ENCODE measurements at places on chromosomes 16 and 17.

- no peak for DNase-seq
Measured at GRCh38 chr17:16569358-16569712, 331 bp upstream of the ZNF287 start.

DNA sequence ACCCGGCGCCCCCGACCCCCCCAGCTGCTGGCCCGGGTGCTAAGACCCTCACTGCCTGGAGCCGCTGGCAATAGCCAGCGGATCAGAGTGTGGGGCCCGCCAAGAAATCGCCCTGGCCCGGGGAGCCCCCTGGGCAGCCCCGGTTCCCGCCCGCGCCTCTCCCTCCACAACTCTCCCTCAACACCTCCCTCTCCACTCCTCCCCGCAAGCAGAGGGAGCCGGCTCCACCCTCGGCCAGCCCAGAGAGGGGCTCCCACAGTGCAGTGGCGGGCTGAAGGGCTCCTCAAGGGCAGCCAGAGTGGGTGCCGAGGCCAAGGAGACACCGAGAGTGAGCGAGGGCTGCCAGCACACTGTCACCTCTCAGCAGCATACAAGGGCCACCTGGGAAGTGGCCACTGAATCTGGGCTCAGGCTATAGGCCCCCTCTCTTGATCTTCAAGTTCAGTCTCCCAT is 385.5 kb downstream of the SEC14L1 start:
- no peak for DNase-seq

GRCh38 chr17:45160447-45161287 is 1.0 kb upstream of the HEXIM2 start:
- DNase-seq = no peak

- DNase-seq = no peak
Measured at GRCh38 chr17:42521666-42522262, 14.3 kb upstream of the NAGLU start.

DNA sequence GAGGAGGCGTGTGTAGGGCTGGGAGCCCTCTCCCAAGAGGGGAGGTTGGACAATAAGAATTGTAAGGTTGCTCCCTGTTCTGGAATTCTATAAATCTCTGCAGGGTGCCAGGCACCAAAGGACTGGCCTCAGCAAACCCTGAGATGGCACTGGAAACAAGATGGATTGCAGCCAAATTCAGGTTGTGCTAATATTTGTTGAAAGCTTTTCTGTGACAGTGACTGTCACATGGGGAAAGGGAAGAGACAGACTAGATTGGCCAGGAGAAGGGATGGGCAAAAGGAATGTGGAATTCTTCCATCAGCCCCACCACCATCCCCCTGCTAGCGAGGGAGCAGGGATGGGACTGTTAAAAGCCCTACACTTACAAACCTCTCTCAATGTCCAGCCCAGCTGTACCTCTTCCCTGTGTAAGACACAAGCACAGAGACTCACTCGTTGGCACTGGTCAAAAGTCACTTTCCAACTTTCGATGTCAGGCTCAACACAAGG is 62.4 kb downstream of the SOX9 start:
- no peak for DNase-seq

- no peak for DNase-seq
Measured at GRCh38 chr16:60123392-60124023, 1389.4 kb upstream of the GOT2 start.

GRCh38 chr17:27904534-27905446 is 11.6 kb upstream of the LYRM9 start:
- no peak for DNase-seq

GRCh38 chr16:63789603-63790002 is 1332.3 kb downstream of the CDH11 start:
- DNase-seq = no peak

- DNase-seq = no peak
Measured at GRCh38 chr16:88747588-88748301, 37.3 kb downstream of the PIEZO1 start.

- no peak for DNase-seq
Measured at GRCh38 chr17:38687286-38687685, 12.5 kb upstream of the EPOP start.

DNA sequence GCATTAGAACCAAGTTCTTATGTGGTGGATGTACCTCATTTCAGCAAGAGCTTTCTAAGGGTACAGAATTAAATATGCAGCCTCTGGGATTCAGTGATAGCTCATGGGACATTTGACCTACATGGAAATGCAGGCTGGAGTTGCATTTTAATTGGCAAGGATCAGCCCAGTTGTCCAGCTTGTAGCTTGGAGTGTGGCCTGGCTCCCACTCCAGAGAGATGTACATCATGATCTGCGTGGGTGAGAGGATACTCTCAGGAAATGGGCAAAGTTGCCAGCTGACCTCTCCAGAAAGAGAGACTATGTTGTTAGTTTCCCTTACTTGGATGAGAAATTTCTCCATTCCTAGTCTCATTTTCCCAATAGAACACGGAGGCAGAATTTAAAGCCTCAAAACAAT is 555.3 kb downstream of the MAF start:
- DNase-seq = no peak

DNA sequence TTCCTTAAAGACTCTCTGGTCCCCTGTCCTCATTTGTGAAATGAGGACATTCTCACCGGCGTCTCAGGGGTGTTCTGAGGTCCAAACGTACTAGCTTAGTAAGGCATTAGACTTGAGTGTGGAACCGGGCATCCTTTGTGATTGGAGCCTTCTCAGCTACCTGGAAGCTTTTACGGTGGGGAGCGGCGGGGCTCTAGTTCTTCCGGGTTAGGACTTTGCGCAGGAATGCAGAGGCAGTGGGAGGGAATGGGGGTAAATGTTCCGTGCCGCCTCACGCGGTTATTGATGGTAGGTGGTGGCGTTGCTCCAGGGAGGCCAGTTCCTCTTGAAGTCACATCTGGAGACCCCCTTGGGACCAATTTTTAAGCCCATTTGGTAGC is 113.6 kb downstream of the SNX29 start:
- no peak for DNase-seq

- no peak for DNase-seq
Measured at GRCh38 chr16:85365120-85365519, 248.0 kb upstream of the GSE1 start.

- DNase-seq = no peak
Measured at GRCh38 chr17:72456075-72456474, 335.3 kb downstream of the SOX9 start.

DNA sequence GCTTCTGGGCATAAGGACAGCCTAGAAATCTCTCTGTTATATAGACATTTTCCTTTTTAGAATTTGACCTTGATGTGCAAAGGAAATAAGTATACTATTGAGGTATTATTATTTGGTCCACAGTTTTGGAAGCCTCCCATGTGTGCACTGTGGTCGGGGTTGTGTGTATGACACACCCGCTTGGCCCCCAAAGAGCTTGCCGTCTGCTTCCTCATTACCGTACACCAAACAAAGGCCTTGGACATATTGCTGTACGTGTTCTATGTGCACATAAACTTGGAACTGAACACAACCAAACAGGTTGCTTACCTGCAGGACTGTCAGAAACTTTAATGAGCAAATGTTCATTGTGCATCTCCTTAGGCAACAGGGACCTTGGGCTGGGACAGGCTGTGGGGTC is 38.2 kb downstream of the METRNL start:
- no peak for DNase-seq

DNA sequence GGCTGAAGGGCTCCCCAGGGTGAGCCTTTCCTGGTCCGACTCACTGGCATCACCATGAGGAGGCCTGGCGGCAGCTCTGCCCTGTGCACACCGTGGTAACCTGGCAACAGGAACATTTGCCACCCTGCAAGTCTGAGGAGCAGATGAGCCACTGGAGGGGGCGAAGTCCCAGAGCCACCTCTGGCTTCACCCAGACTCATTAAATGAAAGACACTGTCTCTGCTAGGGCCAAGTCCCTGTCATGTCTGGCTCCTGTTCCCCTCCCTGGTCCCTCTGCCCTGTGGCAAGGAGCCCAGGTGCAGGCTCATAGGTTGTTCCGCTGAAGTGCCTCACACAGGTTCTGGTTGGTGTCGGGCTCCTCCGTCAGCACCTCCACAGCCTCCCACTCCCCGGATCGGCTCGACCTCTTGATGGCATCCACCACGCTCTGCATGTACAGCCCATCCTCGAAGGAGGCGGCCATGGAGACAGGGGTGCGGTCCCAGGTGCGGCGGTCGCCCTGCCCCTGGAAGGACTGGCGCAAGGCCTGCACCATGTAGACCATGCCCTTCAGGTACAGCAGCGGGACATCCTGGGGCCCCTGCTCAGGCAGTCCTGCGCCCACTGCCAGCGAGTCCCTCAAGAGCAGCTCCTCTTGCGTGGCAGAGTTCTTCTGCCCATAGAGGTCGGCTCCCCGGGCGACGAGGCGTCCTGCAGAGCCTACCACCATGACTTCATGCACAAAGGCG is 8.4 kb downstream of the C16orf86 start:
- DNase-seq = no peak

GRCh38 chr16:14490235-14490634 is 139.8 kb downstream of the PARN start:
- DNase-seq = no peak

DNA sequence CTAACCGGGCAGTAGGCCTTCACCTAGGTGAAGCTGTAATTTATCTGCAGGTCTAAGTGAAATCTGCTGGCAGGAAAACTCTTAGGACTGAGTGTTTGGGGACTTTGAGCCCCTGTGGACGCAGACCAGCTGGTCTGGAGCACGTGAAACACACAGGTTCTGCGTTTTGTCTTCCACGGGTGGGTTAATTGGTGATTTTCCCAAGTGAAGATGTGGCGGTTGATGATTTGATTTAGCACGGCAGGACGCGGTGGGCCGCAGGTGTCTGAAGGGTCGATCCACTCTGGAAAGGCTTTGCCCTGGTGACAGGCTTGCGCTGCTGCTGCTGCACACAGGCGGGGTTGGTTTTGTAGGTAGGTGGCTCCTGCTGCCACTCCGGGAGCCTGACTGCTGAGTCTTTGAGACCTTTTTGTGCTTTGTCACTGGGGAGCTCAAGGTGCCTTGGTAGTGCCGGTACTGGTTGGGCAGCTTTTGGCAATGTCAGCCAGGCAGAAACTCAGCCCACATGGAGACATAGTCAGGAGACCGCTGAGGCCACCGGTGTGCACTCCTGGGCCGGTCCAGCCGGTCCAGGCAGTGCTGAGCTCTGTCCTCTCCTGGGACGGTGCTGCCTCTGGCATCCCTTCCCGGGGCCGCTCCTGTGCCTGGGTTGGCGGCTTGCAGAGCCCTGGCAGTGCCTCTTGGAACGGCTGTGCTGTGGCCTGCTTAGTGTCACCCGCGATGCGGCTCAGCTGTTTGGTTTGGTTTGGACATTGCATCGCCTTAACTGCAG is 2.3 kb downstream of the BAIAP2 start:
- DNase-seq = no peak

GRCh38 chr17:43782913-43783680 is 2.9 kb downstream of the CFAP97D1 start:
- no peak for DNase-seq

DNA sequence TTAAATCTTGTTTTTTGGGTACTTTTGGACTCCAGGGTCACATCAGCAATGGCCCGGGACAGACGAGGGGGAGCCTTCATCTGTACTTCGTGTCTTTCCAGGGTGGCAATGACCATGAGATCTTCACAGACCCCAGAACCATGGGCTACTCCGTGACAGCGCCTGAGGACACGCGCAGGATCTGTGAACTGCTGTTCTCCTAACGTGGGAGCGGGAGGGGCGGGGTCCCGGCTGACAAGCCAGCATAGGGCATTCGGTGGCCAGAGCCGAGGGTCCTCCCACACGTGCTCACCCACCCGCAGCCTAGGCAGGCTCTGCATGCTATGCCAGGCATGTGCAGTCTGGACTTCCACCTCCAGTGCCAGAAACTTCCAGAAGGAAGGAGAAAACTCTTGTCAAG is 21.2 kb downstream of the CARHSP1 start:
- DNase-seq = no peak

DNA sequence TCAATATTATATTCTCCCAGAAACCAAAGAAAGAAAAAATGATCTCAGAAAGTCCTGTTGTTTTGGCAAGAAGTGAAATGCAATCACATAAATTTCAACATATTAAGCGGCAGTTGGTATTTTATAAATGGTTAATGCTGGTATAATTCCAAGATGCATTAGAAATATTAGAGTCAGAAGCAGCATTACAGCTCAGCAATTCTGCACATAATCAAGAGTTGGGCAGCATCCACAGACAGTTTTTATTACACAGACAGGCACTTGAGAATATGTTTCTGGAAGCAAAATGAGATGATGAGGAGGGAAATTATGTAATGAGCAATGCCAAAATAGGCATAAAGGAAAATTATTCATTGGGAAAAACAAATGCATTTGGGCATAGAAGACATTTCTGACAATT is 148.1 kb downstream of the KCNJ2 start:
- no peak for DNase-seq

- DNase-seq = no peak
Measured at GRCh38 chr16:57069053-57069452, 23.3 kb upstream of the CPNE2 start.

DNA sequence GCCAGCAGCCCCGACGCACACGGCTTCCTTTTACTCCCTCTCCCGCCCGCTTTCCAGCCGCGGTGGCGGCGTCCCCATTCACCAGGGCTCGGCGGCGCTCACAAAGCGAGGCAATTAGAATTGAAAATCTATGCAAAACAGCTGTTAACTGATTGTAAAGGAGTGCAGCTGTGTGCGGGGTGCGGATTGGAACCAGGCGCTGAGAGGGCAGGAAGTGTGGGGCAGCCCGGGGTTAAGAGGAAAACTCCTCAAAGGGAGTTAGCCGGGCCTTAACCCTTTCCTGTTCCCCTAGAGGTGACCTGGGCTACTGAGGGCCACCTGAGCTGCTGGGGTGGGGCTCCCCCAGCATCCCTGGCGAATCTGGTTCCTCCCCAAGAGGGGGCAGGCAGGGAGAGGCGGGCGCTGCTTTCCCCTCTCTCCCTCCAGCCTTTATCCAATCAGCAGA is 5.8 kb upstream of the GSE1 start:
- DNase-seq = no peak

DNA sequence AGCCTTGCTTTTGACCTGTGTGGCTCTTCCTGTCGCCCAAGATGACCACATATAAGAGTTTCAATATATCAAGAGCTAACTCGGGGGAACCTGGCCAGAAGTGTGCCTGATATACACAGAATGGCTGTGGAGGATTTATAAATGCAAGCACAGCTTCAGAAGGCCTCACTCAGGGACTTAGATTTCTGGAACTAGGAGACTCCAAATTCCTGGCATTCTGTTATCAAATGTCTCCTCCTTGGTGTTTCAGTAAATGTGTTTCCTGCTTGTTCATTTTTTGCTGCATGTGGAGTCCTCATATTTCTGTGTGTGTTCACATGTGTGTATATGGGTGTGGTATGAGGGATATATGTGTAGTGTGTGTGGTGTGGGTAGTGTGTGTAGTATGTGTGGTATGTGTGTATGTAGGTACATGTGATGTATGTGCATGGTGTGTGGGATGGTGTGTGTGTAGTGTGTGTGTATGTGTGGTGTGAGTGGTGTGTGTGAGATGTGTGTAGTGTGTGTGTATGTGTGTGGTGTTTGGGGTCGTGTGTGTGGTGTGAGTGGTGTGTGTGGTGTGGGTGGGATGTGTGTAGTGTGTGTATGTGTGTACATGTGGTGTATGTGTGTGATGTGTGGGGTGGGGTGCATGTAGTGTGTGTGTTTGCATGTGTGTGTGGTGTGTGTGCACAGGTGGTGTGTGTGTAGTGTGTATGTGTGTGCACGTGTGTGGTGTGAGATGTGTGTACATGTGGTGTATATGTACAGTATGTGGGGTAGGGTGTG is 981 bp upstream of the CD300H start:
- DNase-seq = no peak

Measured in GM12864 (cell line).